ENCODE measurements at places on chromosomes 5 and 9.

DNA sequence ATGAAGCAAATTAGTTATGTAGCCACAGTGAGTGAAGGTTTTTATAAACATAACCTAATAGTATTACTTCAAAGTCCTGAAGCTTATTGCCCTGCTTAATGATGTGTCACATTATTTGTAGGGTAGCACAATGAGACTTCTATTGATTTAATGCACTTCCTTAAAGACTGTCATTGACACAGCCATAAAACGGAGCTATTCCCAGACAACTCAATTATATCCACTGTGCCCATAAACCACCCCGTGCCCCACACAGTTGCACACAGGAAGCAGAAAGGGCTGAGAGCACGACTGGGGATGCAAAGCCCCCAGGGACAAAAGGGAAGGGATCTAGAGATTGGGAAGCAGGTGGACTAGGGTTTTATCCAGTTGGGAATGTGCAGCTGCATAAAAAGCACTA, 37.0 kb downstream of the TRIM32 start:
- no peak for DNase-seq

- DNase-seq, result no peak
These were observed 22.6 kb downstream of the CLPTM1L start for GRCh38 chr5:1322036-1322900.

GRCh38 chr5:180395540-180396274, 42.6 kb upstream of the GFPT2 start:
- no peak for DNase-seq

DNA sequence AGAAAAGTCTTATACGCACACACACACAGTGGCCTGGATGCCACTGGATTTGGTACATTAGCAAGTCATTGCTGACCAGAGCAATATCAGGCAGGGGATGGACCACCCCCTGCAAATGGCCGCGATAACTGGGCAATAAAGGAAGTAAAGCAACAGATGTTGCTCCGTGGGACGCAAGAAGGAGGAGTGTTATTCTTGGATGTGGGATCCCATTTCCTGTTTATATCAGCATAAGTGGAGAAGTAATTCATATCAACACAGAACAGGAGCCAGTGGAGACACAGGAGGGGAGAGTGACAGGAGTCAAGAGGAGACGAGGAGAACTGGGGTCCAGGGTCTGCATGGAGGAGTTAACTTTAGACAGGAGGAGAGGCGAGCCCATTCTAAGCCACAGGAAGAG, 18.4 kb downstream of the RUFY1 start:
- DNase-seq, result peak; percentile 74

DNA sequence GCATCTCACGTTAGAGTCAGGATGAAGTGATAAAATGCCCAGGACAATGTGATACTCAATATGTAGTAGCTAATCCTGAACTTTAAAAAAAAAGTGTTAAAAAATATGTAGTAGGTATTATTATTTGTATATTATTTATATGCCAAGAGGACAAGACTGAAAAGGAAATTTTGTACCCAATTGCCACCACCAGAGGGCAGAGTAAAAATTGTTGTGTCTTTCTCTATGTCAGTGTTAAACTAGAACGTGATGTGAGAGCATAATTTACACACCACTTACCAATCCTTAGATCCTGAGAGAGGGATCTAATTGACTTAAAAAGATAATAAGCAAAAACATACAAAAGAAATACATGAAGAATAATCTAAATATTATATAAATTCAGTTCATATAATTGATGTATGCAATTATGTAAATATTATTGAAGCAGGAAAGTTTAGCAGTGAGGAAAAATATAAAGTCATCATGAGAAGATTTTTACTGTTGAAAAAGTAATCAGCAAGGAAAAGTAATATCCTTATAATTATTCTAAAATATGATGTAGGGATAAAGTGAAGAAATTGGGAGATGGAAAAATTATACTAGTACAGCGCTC, 288.9 kb downstream of the RAB3C start:
- peak; percentile 15 for DNase-seq

GRCh38 chr5:143843461-143843860, 31.5 kb downstream of the HMHB1 start:
- DNase-seq, result no peak

DNA sequence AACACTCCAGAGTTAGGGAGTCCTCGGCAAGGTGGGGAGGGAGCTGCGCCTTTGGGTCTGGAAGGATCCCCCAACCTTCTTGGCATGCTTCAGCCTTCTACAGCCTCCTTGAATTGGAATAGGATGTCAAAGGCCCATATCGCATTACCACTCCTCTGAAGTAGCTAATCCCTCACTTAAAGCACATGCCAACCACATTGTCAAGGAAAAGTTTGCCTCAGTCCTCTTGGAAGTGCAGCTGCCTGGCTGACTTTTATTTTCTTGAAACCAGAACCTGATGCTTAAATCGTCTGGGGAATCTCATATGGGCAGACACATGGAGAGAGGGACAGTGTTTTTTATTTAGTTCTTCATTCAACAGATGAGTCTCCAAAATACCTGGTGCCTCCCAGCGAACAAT, 14.5 kb downstream of the CXCL14 start:
- no peak for DNase-seq

GRCh38 chr9:16426716-16427115, 443.8 kb downstream of the BNC2 start:
- DNase-seq, result no peak

DNA sequence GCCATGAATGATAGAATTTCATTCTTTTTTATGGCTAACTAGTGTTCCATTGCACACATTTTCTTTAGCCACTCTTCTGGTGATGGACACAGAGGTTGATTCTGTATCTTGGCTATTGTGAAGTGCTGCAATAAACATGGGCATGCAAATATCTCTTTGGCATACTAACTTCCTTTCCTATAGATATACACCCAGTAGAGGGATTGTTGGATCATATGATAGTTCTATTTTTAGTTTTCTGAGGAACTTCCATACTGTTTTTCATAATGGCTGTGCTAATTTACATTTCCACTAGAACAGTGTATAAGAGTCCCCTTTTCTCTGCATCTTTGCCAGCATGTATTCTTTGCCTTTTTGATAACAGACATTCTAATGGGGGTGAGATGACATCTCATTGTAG, 50.4 kb upstream of the CDK5RAP2 start:
- DNase-seq, result no peak

DNA sequence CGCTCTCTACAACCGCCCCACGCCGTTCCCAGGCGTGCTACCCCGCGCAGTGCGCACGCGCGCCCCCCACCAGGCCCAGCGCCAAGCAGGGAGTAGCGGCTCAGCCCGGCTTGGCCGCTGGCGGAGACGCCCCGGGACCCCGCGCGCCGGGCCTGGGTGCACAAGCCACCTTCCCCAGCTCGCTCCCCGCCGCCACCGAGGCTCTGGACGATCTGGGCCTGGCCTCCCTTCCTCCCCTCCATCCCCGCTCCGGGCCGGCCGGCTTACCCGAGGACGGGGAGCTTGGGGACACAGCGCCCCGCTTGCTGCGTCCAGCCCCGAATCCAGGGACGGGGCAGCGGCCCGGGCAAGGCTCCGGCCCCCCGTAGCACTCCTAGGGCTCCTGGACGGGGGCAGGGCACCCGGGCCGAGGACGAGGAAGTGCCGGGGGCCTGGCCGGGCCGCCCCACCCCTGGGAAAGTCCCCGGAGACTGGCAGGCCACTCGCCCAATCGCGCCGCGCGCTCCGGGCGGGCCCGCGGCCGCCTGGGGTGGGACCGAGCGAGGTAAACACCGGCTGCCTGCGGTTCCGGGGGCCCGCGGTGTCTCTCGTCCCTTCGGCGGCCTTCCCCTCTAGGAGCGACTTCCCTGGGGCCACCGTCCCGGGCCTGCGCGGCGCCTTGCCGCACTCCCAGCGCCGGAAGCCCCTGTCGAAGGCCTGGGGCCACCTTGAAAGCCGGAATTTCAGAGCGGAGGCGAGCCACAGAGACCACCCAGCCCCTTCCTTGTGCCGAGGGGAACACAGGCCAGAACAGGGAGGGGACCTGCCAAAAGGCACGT, at the start of gene TNIP1:
TNIP1 (minus strand) TSS at position 422 of the 818 bp plus-strand sequence. CDS start 15,939 bp downstream, outside the sequence.
- peak; percentile 73 for DNase-seq

- no peak for DNase-seq
These were observed 97.9 kb downstream of the SV2C start for GRCh38 chr5:76180814-76181805.

DNA sequence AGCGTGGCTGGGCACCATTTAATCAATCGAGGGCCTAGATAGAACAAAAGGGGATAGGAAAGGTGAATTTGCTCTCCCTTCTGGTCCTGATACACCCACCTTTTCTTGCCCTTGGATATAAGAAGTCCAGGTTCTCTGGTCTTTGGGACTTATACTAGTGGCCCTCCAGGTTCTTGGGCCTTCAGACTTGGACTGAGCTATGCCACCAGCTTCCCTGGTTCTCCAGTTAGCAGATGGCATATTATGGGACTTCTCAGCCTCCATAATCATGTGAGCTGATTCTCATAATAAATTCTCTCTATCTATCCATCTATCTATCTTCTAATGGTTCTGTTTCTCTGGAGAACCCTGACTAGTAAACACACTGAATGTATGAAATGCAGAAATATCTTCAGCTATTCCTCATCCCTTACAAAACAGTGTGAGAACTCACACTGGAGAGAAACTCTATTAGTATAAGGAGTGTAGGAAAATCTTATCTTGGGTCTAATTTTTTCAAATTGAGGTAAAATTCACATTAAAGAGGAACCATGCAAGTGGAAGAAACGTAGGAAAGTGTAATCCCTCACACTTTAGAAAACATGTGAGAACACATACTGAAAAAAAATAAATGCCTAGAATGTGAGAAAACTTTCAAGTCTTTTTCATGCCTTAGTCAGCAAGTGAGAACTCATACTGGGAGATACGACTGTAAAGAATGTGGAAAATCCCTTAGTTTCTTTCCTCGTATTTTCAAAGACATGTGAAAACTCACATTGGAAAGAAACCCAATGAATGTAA, 15.5 kb downstream of the PCDHB15 start:
- no peak for DNase-seq

GRCh38 chr5:139458580-139459407, 3.7 kb downstream of the ECSCR start:
- no peak for DNase-seq

DNA sequence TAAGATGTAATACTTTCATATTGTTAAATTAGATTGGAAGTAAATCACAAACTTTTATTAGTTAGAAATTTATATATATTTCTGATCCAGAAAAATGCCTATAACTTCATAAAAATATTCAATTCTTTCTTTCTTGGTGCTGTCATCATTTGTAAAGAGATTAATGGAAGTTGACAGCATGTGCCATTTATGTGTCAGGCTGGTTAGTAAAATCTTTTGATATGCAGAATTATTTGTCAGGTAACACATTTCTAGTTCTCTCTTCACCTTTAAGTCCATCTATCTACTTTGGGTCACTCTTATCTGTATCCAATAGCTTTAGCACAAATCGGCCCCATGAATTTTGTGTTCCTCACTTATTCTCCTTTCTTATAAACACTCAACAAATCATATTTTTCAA, 102.9 kb downstream of the ISL1 start:
- DNase-seq, result no peak

GRCh38 chr9:90915693-90916092, 114.1 kb downstream of the SYK start:
- no peak for DNase-seq

DNA sequence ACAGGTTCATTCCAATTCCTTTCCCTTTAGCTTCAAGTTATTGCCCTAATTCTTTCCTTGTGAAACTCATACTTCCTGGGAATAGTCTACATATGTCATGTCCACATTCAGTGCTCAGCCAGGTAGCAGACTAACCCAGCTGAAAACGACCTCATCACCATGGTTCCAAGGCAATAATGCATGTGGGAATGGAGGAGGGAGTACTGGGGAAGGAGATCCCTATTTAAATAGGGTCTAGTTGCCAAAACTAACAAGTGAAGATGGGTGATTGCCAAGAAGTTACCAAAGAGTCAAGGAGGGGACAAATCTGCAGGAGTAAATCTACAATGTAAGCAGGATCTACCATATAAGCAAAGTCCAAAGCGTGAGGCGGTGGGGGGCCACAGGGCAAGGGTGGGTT, 47.3 kb upstream of the MCTP1 start:
- no peak for DNase-seq

- no peak for DNase-seq
These were observed 18.8 kb upstream of the PPARGC1B start for GRCh38 chr5:149711338-149711737.

- no peak for DNase-seq
These were observed 16.5 kb upstream of the TRIM14 start for GRCh38 chr9:98135558-98135934.

DNA sequence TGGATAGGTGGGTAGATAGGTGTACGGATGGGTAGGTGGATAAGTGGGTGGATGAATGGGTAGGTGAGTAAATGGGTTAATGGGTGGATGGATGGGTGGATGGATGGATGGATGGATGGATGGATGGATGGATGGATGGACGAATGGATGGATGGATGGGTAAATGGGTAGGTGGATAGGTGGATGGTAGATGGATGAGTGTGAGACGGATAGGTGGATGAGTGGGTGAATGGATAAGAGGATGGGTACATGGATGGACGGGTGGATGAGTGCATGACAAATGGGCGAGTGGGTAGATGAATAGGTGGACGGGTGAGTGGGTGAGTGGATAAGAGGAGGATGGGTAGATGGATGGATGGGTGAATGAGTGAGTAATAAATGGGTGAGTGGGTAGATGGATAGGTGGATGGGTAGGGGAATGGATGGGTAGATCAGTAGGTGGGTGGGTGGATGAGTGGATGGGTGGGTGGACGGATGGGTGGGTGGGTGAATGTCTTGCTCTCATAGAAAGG, 179.2 kb downstream of the FGF18 start:
- no peak for DNase-seq

- no peak for DNase-seq
These were observed 18.4 kb upstream of the ADRA1B start for GRCh38 chr5:159897786-159898393.

DNA sequence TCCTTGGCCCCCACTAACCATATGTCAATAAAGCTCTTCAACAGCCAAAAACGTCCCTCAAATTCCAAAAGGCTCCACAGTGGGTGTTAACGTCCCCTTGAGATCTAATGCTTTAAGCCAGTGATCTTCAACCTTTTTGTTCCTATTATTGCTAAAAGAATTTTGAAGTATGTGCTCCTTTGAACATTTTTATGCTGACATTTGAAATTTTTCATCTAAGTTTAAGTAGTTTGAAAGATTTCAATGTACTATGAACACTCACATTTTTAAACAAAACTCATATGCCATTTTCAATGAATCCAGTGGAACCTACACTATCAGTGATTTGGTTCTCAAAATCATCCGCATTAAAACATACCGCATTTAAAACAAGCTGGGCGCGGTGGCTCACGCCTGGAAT, 29.9 kb downstream of the AUH start:
- no peak for DNase-seq

DNA sequence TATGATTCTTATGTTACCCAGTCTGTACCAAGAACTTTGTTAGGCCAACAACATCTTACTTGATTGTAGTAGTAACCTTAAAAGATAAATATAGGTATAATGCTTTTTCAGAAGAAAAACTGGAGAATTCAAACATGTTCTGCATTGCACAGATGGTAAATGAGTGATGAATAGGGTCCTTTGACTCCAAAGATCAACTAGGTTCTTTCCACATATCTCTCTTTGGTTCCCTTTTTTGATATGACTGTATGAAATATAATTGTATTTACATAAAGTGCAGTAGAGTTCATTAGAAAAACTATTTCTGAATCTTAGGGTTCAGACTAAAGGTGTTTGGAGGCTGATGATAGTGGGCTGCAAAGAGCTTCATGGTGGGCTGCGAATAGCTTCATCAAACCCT, 150.5 kb upstream of the CDKN2B start:
- no peak for DNase-seq

- no peak for DNase-seq
These were observed 8.4 kb downstream of the TPPP start for GRCh38 chr5:684751-685216.

- DNase-seq, result no peak
These were observed 40.4 kb downstream of the SPARC start for GRCh38 chr5:151646334-151646733.

Data from CMK (cell line).